SIG-M5 (cell line): ENCODE measurements at places on chromosomes 2 and 18.

DNA sequence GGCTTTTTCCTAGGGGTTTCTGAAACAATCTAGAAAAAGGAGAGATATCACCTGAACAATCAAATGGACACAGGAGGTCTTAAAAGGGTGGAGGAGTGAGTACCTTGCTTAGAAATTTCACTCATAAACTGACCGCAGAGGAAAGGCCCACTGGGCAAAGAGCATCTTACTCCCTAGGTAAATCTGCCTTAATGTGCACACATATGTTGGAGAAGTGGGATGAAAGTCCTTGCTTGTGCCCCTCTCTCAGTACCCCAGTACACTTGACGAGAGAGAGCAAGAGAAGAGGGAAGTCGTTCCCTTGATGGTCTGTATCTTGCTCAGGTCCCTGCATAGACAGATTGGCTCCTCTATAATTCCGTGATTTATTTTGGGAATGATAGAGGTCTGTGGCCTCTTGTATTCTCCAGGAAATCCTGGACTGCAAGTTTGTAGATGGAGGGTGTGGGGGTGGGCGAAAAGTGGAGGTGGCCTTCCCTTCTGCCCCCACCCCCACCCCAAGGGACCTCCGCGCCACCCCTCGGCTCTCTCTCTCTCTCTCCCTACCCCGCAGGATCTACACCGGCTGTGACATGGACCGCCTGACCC is 6.8 kb downstream of the TBR1 start:
- DNase-seq, result no peak

- DNase-seq, result no peak
These were observed 323.1 kb upstream of the TNP1 start for GRCh38 chr2:217182926-217183325.

DNA sequence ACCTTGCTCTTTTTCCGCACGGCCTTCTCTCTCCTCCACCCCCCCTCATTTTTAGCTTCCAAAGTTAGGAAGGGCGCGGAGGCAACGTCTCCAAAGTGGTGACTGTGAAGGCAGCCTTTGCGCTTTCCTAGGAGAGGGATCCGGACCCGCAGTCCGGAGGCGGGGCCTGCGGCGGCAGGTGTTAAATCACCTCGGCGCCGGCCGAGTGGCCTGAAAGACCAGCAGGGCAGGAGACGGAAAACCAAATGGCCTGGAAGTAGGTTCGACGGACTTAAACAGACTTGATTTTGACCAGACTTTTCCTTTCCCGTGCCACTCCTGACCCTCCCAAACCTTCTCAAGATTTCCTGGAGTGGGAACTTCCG is 615 bp downstream of the GORASP2 start:
- DNase-seq, result no peak

GRCh38 chr2:55090702-55091101 is 40.5 kb upstream of the RTN4 start:
- peak; percentile 13 for DNase-seq

GRCh38 chr2:75523313-75524275 is 37.1 kb downstream of the EVA1A start:
- no peak for DNase-seq
